ENCODE measurements at places on chromosomes 13 and 19.
A peak's percentile ranks its signal among the peaks of the same experiment; 100 is the strongest.

GRCh38 chr13:45705918-45706317 lies 3.8 kb downstream of the CBY2 start:
- no peak for DNase-seq

- peak; percentile 80 for DNase-seq
These were observed 31.6 kb downstream of the CCNE1 start for GRCh38 chr19:29843180-29844051.

DNA sequence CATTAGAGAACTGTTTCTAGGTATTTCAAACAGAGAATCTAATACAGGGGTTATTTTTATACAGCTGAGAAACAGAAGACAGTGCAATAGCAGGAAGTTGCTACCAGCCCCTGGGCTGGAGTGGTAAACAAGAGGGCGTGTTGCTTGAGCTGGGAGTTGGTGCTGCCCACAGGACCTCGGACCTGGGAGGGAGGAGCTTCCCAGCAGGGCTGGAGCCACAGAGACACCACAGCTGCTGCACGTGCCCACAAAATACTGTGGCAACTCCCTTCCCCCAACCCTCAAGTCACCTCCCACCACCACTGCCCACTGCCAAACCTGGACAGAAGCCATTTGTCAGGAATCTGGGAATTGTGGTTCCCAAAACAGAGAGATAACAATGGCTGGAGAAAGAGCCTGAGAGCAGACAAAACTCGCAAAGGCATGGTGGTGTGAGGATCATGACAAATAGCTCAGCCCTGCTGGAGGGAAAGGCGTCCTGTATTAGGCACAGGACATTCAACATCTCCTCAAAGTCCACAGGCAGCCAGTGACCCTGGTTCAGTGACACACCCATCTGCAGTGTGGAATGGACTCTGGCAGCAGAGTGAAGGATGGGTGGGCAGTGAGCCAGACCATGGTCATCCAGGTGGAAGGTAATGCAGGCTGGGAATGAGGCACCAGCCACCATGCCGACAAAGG lies 57.2 kb downstream of the SPATA13 start:
- peak; percentile 21 for DNase-seq

DNA sequence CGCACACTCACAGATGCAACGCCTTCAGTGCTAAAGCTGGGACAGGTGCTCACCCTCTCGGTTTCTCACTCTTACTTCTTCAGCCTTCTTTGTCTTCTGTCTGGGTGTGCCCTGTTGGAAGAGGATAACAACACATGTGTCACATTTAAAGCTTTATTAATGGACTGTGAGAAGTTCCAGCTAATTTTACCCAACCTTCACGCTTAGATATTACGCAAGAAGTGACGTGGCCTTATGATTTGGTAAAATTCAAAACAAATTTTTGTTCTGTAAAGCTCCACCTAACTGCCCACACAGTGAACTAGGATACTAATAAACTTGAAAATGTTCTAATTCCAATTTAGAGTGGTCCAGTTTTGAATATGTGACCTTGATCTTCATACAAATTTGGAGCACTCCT lies 66.7 kb upstream of the LRCH1 start:
- no peak for DNase-seq

DNA sequence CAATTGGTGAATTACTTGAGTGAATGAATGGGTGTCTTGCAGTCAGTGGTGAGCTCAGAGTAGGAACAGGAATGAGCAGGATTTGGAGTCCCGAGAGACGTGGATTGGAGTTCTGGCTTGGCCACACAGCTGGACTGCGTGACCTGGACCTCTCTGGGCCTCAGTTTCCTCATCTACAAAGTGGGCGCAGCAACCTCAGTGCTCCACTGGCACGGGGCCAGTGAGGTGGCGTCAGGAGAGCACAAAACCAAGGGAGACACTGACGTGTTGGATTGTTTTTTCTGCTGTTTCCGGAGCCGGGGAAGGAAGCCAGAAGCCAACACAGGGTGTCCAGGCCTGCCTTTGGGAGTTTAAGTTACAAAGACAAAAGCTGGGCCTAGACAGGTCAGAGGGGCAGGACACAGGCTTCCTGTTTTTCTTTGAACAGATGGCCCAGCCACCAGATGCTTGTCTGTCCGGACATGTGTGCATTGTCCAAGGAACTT lies 6.5 kb upstream of the DOCK6 start:
- DNase-seq = peak; percentile 86

DNA sequence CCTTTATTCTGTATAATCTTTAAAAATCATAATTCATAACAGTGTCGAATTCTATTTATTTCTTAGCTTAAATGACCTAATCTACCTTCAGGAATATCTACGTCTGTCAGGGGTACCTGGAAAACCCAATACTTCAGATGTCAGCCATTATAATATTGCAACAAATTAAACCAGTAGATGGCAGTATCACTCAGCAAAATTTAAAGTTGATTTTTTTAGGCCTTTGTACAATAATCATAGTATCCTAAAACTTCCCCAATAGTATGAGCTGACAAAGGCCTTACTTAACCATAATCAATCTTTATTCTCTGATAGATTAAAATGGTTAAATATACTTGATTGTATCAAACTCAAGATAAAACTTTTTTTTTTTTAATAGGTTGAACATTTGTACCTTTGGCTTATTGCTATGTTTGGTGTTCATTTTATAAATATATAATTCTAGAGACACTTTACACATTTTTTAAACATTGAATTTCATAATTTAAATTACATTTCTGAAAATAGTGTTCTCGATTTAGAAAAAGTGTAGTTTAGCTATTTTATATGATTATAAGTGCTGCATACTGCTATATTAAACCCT lies 830.2 kb upstream of the SPRY2 start:
- peak; percentile 21 for DNase-seq

DNA sequence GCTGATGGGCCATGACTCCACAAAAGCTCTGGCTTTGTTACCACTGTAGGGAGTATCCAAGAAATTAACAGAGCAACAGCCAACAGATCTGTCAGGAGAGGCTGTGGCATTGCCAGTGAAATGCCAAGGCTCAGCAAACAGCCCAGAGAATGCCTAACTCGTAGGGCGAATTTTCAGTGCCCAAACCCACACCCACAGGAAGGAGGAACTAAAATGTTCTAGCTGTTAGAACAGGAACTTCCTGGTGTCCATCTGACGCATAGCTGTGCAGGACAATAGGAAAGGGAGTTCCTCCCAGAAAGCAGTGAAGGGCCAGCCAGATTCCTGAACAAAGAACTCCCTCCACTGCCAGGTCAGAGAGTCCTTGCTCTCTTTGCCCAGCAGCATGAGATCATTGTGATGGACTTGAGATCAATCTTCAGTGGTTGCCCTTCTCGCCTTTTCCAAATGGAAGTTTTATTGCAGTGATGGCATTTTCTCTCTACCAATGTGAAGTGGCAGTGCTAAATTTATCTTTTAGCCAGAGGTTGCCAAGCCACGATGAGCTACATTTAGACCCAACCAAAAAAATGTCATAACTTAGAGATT lies 224.2 kb upstream of the STARD13 start:
- DNase-seq = no peak

DNA sequence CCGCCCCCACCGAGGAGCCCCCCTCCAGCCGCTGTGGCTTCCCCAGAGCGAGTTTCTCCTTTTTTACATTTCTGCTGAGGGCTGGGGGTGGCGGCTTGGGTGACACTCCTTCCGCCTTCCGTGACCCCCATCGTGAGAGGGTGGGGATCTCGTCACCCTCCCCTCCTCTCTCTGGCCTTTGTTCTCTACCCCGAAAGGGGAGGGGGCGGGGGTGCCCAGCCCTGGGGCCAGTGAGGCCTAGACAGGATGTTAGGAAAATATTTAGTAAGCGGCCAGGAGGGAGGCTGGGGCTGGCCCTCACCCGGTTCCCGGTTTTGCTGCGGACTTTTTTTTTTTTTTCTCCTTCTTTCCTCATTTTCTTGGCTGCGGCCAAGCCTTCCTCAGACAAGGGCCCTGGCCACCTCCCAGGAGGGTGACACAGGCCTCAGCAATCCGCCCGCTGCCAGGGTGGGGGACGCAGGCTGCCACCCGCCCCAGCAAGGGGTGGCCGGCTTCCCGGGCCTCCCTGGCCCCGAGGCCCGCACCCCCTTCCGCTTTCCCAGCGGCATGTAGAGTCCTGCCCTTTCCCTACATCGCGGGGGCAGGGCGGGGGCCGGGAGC lies 3.9 kb downstream of the MIDN start:
- DNase-seq = peak; percentile 91

DNA sequence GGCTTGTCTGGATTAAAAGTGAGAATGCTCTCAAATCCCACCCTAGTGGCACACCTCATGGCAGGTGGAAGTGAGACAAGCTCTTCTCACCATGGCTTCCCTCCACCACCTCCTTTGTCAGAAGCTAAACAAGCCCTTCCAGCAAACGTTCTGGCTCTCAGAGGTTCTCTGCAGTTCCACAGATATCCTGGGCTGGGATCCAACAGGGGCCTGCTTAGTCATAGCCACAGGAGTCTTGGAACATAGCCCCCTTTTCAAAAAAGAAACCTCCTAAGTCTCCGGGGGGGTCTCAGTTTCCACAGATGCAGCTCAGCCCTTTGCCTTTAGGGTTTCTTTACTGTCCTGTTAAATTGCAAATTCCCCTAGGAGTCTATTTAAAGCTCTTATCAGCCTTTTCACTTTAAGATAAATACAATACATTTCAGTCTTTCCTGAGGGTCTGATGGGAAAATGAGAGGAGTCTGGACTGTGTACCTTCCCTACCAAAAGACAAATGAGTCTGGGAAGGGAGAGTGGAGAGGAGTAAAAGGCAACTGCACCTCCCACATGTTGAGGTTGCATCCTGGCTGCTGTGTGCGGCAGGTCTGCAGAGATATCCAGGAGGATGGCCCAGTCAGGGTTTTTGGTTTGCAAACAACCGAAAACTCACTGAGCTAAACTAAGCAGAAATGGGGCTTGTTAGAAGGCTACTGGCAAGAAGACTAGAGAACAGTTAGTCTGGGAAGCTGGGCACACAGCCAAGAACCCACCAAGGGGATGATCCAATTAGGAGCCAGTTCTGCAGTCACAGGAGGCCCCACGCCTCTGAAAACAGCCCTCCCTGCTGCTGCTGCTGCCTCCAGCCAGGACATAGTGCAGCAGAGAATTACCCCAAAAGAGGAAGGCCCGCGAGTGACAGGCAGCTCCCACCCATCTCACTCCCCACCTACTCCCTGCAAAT lies 41.4 kb upstream of the SERP2 start:
- DNase-seq = peak; percentile 92

DNA sequence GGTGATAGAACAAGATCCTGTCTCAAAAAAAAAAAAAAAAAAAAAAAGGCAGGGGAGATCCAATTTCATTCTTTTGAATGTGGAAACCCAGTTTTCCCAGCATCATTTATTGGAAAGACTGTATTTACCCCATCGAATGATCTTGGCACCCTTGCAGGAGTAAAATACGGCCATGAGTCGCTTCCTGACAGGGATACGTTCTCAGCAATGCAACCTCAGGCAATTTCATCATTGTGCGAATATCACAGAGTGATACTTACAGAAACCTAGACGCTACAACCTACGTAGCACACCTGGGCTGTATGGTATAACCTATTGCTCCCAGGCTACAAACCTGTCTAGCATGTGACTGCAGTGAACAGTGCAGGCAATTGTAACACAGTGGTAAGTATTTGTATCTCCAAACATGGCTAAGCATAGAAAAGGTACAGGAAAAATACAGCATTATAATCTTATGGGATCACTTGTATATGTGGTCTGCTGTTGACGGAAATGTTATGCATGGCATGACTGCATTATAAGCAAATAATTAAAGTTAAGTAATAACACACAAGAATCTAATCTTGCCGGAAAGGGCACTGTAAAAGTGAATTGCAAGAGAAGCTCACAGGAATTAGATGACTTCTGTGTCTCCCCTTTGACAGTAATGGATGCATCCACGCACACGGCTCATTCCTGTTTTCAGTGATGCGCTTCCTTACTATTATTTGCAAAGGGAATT lies 24.1 kb downstream of the RFX2 start:
- no peak for DNase-seq

DNA sequence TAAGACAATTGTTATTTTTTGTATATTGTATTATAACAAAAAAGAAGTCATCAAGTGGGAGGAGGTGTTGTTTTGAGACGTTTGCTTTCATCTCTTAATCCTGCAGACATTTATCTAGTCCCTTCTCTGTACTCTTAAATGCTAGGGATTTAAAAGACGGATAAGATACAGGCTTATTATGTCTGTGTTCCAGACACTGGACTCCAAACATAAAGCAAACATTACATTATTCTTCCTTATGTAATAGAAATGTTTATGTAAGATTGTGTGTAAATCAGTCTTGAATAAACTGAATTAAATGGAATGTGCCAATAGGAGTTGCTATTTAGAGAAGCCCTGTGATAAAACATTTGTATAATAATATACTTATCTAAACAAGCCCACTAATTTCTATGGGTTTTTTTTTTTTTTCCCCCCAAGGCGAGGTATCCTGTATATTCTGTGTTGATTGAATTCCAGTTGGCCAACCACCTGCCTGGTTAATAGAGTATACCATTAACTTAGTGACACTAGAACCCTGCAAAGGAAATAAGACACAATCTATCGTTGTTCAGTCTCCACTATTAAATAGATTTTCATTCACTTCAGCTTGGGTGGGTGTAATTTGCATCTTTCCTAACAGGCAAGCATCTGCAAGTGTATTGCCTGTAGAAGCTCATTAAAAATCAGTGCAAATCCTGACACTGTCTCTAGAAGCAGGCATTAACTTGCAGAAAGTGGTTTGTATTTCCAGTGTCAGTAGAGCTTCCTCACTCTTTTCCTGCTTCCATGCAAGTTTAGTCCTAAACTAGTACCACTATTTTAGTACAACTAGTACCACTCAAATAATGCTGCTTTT lies 69.0 kb downstream of the LRCH1 start:
- DNase-seq = no peak

GRCh38 chr13:41136396-41137031 lies 3.9 kb upstream of the KBTBD6 start:
- DNase-seq = no peak

- no peak for DNase-seq
These were observed 2.4 kb downstream of the ELANE start for GRCh38 chr19:854549-854948.

DNA sequence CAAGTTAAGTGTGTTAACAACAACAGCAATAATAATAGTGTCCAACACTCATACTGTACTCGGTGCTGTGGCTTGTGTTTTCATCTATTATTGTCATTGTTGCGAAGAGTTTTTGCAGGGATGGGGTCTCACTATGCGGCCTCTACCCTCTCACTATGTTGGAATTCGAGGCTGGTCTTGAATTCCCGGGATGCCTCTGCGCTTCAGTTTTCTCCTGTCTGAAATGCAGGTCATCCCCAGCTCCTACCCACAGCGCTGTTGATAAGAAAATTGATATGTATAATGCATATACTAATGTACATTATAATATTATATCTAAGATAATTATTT lies 4.9 kb upstream of the SBK3 start:
- DNase-seq = no peak

GRCh38 chr13:73290844-73291243 lies 232.0 kb downstream of the KLF5 start:
- DNase-seq = no peak

DNA sequence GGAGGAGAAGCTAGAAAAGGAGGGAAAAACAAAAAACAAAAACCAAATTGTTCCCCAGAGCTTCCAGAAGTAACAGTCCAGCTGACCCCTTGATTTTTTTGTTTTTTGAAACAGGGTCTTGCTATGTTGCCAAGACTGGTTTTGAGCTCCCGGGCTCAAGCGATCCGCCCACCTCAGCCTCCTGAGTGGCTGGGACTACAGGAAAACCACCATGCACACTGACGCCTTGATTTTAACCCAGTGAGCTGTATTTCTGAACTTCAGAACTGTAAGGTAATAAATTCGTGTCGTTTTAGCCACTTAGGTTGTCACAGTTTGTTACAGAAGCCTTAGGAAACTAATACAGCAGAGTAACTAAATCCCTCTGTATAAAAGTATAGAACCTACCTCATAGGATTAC lies 1.1 kb upstream of the NEK3 start:
- no peak for DNase-seq

- no peak for DNase-seq
These were observed 112.0 kb upstream of the KL start for GRCh38 chr13:32904266-32904665.
